Stimulated activated CD4-positive, alpha-beta T cell treated with anti-CD3 and anti-CD28 coated beads, Interleukin-2, amount 100 ng/mL, for 24 hours (primary cell): ENCODE measurements at places on chromosomes 1 and 21.

GRCh38 chr1:145859491-145860023 is 676 bp upstream of the PIAS3 start:
- DNase-seq, result peak; percentile 84

- no peak for DNase-seq
These were observed 94.8 kb downstream of the DSCAM start for GRCh38 chr21:40752125-40752524.

DNA sequence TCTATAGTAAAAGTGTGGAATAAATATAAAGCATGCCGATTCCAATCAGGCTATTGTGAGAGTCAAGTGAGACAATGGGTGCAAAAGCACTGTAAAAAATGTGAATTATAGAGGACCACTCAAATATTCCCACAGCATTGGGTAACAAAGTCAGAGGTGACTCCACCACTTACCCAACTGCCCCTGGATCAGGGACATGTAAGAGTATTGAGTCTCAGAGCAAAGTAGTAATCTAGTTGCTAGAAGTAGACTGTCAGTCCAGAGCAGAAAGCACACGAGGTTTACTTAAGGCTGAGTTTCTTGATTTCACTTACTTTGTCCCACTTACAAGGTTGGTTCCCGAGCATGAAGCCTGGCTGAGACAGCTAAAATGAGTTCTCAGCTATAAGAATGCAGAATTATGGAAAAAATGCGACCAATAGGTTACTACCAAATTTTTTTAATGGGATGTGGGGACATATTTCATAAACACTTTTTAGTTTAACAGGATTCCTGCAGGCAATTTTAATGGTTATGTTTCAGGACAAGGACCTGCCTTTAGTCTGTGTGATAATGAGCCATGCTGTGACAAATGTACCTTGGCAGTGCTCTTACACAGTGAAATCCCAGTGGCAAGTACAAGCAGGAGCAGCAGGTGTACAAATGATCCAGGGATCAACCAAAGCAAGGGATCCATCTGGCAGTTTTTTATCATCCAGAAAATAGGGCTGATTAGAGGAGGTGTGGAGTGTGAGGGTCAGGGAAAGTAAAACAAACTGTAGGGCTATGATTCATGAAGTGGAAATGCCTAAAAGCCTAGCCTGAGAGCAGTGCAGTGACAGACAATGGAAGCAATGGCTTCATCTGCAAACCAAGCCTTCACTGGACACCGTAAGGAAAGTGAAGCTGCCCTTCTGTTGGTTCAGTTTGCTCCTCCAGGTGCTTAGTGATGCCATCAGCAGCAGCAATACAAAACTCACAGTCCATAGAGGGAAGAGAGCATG is 156.2 kb upstream of the SPAG17 start:
- DNase-seq, result no peak

DNA sequence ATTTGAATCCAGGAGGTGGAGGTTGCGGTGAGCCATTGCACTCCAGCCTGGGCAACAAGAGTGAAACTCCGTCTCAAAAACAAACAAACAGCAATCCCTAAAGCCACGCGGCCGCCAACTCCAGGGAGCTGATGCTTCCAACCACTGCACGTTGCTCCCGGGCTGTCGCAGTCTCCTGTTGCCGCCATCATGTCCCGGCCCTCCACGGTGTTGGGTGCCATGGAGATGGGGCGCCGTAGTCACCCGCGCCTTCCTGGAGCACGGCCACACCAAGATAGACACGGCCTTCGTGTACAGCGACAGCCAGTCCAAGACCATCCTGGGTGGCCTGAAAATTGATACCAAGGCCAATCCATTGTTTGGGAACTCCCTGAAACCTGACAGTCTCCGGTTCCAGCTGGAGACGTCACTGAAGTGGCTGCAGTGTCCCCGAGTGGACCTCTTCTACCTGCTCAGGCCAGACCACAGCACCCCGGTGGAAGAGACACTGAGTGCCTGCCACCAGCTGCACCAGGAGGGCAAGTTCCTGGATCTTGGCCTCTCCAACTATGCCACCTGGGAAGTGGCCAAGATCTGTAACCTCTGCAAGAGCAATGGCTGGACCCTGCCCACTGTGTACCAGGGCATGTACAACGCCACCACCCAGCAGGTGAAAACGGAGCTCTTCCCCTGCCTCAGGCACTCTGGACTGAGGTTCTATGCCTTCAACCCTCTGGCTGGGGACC is 32.6 kb downstream of the SLC16A1 start:
- no peak for DNase-seq

DNA sequence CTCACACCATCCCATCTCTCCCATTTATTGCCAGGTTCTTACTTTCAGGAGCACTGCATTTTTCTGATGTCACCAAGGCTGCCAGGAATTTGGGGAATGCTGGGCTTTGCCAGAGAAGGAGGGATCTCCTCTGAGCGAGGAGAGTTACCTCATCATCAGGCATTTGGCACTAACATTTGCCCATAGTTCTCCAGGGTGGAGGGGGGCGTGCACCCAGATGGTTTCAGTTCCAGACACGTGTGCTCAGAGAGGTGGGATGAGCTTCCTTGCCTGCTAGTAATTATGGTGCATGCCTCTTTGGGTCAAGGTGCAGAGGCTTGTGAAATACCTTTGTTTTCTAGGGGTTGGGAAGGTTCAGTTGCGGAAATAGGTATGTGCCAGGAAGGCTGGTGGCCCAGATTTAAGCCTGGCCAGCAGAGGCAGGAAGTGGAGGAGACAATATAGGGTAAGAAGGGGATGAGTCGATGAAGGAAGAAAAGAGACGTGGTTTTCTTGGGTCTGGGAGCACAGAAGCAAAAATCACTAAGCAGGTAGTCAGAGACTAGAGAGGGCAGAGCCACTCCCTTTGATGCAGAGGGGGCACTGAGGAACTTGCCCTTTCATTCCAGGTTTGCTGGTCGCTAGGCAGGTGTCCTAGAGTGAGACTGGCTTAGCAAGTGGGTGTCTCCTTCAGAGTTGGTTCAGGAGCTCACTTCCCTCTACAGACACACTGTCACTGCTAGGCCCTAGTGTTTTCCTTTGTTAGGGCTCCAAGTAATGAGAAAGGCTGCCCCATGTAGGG is 7.2 kb downstream of the TUFT1 start:
- no peak for DNase-seq

DNA sequence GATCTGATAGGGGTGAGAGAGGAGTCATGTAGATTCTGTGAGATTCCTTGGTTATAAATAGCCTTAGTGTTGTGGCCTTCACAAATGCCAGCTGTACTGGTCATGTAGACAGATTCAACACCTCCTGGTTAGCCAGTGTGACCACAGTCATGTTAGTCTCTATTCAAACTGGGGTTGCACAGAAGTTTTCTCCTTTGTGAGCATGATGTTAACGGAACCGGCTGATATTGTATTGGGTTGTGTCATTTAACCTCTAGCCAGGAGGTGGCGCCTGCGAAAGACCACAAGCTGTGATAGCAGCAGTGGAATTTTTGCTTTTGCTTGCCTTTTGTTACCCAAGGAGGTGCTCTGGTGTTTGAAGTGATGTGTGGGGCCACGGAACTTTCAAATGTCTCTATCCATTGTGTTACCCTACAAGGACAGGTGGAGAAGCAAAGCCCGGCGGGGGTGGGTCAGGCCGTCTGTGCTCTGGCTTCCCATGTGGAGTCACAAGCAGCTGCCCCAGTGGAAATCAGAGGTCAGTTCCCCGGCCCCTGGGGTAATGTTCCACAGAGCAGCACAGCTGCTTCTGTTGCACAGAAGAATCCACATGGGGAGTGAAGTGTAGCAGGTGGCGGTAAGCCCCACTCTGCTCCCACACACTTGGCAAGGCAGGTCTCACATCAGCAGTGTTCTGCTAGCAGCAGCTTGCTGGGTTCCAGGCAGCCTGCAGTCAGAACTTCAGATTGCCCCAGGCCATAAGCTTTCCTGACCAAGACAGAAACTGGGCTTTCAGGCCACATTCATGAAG is 112.6 kb downstream of the ADAMTS1 start:
- peak; percentile 43 for DNase-seq

GRCh38 chr1:65495137-65495536 is 74.7 kb downstream of the LEPR start:
- no peak for DNase-seq

DNA sequence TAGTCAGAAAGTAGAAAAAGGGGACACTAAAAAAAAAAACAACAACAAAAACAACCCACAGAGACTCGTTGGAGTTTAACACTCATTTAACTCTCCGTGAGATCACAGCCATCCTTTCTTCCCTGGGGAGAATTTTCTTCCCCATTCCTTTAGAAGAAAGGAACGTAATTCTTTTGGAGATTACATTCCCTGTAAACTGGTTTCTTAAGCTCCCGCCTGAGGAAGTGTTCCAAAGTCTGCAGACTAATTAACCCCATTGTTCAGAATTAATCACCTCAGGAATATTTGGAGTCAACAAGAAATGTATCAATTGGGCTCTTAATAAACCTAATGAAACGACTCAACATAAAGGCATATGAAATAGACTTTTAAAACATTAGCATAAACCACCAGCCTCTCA is 228.2 kb upstream of the CSF3R start:
- DNase-seq, result no peak

GRCh38 chr1:20074725-20075171 is 4.8 kb downstream of the PLA2G5 start:
- no peak for DNase-seq

DNA sequence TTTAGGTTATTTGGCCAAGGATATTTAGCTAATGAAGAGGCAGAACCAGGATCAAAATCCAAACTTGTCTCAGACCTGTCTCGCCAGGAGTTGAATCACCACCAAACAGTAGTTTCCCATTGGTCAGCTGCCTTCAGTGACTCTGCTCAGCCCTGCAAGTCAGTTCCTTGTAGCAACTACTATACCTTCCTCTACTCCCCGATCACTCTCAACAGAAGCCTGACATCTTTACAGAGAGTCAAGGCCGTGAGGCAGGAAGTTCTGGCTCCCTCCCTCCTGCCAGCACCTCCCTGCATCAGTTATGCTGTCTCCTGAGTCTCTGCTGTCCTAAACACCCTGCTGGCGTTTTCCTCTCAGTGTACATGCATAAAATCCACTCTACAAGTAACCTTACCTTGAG is 13.2 kb downstream of the PSMD4 start:
- DNase-seq, result no peak

DNA sequence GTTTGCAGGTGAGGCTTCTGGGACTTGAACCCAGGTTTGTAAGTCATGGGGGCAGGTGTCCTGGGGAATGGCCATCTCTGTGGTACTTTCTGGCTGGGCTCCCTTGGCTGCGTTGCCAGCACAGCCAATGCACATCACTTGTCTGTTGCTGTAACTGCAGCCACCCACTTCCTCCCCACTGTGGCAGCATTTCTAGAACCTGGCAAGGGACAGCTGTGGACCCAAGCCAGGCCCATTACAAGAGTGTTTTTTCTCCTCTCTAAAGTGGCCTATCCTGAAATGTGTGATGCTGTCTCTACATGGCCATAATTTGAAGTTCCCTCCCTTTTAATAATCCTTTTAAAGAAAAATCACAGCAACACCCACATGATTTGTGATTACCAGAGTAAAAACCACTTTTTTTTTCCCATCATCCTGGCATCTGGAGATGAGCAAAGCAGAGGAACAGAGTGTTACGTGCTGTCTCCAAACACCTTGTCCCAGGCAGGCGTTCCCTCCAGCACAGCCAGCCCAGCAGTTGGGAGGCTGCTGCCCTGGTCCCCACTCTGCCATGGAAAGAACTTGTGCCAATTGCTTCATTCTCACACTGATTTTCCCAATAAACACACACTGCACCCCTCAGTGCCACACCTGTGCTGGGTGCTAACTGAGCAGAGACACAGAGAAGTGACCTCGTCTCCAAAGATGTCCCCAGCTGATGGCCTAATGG is 360.6 kb upstream of the USP24 start:
- DNase-seq, result no peak

GRCh38 chr1:4752059-4752458 is 97.7 kb downstream of the AJAP1 start:
- DNase-seq, result no peak

DNA sequence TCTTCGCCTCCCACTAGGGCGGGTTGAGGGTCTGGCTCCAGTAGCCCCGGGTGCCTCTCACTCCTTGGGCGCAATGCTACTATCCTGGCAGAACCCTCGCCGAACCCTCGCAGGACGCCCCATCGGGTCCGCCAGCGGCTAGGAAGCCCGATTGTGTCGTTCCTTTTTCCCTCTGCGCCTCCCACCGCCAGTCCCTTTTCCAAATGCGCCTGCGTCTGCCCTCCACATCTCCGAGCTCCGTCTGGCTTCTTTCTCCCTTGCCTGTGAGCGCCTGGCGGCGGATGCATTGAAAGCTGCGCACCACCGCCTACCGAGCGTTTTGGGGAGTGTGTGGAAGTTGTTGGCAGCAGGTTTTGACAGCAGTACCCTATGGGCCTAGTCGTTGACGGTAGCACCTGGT is 1.0 kb upstream of the DIRAS3 start:
- no peak for DNase-seq

DNA sequence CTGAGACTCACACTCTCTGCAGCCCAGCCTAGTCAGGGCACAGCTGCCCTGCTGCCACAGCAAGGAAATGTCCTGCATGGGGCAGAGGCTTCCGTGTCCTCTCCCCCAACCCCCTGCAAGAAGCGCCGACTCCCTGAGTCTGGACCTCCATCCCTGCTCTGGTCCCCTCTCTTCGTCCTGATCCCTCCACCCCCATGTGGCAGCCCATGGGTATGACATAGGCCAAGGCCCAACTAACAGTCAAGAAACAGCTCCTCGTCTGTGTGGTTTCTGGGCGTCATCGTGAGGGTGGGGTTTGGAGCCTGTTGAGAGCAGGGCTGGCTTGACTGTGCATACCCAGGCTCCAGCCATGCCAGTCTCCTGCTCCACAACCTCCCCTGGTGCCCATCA is 19.5 kb downstream of the FAAH start:
- DNase-seq, result peak; percentile 24

DNA sequence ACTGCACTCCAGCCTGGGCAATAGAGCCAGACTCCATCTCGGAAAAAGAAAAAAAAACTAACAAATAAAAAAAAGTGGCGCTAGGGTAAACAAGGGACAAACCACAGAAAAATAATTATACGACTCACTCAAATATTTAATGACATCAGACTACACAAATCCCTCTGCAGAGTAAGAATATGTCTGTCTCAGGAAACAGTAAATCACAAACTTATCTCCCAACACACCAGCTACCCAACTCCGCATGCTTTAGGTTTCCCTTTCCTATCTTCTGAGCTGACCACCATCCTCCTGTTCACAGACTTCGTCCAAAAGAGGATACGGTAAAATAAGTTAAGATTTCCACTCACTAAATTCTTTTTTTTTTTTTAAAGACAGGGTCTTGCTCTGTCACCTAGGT is 16.2 kb downstream of the WDR47 start:
- no peak for DNase-seq

- no peak for DNase-seq
These were observed 23.2 kb upstream of the RGSL1 start for GRCh38 chr1:182426442-182427430.

- no peak for DNase-seq
These were observed 401.7 kb upstream of the LYPLAL1 start for GRCh38 chr1:218771931-218772330.

DNA sequence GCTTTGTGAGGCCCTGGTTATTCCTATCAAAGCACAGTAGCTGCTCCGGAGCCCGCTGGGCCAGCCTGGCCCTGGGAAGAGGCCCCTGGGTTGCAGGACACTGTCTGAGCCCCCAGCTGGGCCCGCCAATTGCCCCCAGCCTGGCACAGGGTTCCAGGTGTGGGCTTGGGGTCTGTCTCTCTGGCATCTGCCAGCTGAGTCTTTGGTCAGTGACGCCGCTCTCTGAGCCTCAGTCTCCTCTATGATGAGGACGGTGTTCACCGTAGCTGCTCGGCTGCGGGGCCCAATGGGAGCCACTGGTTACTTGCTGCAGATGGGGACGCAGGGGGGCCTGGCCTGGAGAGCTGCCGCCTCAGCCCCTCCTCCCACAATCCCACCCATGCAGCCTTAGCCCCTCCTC is 41.0 kb downstream of the TP73 start:
- DNase-seq, result no peak

- no peak for DNase-seq
These were observed 2.9 kb upstream of the PRRX1 start for GRCh38 chr1:170660871-170661645.
